ENCODE measurements at places on chromosomes 12 and 14.

GRCh38 chr12:88645816-88646215 is 65.5 kb upstream of the KITLG start:
- no peak for DNase-seq

DNA sequence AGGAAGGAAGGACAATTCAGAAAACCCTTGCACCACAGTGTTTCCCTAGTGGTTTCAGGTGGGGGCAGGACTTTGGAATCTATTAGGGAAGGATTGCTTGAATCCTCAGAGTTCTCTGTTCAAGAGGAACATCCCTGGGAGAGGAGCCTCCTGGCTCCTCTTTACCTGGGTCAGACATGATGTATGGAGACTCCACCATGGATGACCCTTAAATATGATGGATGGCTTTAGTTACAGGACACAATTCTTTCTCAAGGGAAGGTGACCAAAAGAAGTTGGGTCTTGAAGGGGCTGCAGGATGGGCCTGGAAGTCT is 396.6 kb downstream of the NRXN3 start:
- DNase-seq: no peak

DNA sequence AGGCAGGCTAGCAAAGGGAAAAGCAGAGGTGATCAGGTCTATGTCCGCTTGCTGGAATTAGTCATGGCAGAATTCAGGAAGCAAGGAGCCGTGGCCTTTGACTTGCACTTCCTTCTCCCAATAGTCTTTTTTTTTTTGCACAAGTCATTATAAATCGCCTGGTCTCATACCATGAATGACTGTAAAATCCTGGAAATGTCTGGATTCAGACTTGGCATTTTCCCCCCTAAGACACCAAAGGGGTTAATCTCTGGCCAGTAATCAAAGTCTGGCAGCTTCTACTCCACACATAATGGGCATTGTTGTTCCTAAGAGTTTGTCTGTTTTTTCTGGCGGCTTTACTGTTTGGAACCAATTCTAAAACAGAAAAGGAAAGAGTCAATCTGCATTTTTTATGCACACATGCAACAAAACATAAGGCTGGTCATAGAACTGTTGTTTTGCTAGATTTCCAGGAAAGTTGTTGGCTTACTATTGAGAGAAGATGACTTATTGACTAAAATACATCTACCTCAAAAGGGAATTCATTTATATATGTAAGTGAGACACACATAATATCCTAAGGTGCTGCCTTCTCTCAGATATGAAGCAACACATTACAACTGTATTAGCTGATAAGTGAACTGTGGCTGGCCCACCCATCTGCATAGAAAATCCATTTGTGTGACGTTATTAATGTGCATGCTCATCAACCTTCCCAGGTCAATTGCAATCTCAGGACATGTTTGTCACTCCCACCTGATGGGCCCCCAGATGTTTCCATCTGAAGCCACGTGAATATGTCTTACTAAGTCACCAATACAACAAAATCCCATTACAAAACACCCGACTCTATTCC is 157.3 kb downstream of the BTG1 start:
- no peak for DNase-seq

DNA sequence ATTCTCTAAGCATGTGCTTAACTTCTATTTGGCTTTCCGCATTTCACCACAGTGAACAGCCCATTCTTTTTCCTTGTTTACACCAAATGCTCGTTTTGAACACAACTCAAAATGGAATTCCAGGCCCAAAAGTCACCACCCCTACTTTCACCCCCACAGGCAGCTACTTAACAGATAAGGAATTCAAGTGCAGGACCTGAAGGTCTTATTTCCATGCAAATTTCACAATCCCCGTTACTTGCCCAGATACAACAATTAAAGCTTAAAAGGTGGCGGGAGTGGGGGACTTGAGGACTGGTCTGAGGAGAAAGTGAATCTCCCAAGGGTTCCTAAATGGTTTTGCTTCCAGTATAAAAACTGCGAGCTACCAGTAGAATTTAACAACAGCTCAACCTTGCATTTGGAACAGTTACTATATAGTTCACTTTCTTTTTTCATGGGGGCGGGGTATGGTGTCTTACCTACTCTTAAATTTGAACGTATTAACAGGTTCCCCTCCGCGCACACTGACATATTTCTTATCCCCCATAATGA is 3.7 kb downstream of the USP44 start:
- no peak for DNase-seq

- no peak for DNase-seq
Observed at GRCh38 chr12:115155665-115156645, 472.0 kb upstream of the TBX3 start.

All from hematopoietic multipotent progenitor cell (in vitro differentiated cells).